ENCODE measurements at places on chromosomes 5 and 9. TPM values are rescaled to one million over a fixed set of nuclear protein-coding genes. Genes with fewer than 3 reads are reported as not detected.

The DNM1 gene
- total RNA-seq: 92.3 TPM

The PCDHGB4 gene
- 13.9 TPM for total RNA-seq

The ZNG1A gene
- total RNA-seq: 62.7 TPM

The FOXD1 gene
- total RNA-seq: 0.61 TPM

DNA sequence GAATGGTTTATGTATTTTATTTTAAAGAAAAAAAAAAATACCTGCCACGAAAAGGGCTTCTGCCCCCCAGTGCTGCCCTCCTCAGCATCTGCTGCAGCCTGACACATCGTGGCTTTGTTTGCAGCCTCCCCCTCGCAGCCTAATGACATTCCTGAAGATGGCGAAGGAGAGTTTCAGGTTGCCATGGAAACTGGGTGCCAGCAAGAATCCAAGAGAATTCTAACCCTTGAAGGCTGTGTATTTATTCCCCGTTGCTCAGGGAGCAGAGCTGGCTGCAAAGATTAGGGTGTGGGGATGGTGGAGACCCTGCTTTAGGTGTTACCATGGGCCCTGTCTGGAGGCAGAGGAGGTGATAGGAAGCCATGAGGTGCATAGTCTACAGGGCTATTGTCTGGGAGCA lies 126.6 kb downstream of the NSG2 start:
- peaks cover 4% of the 10 kb centered on the region for H3K27me3 ChIP-seq
- H3K36me3 ChIP-seq: no peaks in the 10 kb centered on the region
- peak; percentile 77 for DNase-seq

All from endodermal cell (in vitro differentiated cells).